ENCODE measurements at places on chromosomes 5 and 9.

DNA sequence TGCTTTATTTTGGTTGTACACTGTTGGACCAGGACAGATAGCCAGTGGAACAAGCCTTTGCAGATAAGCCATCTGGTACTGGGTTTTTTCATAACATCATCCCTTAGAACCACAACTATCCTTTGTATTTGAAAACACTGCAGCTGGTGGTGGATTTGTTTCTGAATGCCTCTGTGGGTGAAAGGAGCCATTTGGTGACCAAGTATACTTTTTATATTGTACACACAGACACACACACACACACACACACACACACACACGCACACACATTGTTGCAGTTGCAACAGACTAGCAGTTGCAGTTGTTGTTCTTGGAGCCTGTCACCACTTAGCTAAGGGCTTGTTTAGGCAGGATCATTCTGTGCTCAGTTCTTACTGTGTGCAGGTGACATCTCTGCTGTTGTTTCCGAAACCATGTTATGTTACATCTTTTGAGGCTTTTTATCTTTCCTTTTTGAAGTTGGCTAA lies 22.9 kb upstream of the CAVIN4 start:
- no peak for DNase-seq

- DNase-seq = peak; percentile 84
Measured at GRCh38 chr5:150599917-150600511, 40.4 kb upstream of the SYNPO start.

GRCh38 chr5:144467792-144468191 lies 297.1 kb downstream of the KCTD16 start:
- no peak for DNase-seq

GRCh38 chr9:78781681-78782080 lies 484.8 kb downstream of the PSAT1 start:
- DNase-seq = no peak

GRCh38 chr5:125043781-125044391 lies 297.4 kb upstream of the ZNF608 start:
- DNase-seq = peak; percentile 34

- no peak for DNase-seq
Measured at GRCh38 chr5:120516805-120517204, 52.7 kb downstream of the PRR16 start.

DNA sequence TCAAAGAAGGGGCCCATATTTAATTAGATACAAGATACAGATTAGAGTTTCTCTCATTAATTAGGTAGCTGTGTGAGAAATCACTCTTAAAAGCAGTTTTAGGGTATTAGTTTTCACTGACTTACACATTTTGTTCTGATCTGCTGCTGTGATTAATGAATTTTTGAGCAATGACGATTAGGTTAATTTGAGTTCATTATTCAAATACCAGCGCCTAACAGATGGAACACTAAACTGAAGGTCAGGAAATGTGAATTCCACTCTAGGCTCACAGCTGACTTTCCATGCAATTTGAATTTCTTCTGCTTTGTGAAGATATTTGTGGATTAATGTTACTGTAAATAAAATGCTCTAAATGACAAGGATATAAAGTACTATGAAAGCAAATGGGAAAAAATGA lies 380.6 kb downstream of the ADGRV1 start:
- no peak for DNase-seq

- no peak for DNase-seq
Measured at GRCh38 chr5:26610577-26610976, 427.8 kb downstream of the CDH9 start.

DNA sequence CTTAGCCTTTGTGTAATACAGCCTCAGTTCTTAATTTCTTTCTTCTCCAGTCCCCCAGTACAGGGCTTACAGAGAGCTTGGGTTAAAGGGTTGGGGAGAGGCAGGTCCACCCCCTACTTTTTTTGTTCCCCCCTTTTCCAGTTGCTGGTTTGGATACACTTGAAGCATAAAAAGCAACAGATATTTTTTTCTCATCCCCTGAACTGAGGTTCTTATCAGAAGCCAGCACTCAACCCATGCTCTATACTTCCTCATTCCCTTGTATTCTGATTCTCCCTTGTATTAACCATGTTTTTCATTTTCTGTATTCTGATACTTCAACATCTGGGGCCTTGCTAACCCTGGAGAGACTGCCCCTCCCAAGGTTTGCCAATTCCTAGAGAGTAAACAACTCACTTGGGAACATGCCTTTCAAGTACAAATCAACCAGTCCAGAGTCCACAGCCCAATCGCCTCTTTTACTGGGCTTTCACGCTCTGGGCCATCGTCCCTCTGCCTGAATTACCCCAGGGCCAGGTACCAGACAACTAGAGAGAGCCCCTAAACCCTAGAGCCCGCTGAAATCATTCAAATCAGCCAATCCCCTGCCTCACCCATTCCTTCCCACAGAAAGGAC lies 333.4 kb upstream of the PUM3 start:
- no peak for DNase-seq

DNA sequence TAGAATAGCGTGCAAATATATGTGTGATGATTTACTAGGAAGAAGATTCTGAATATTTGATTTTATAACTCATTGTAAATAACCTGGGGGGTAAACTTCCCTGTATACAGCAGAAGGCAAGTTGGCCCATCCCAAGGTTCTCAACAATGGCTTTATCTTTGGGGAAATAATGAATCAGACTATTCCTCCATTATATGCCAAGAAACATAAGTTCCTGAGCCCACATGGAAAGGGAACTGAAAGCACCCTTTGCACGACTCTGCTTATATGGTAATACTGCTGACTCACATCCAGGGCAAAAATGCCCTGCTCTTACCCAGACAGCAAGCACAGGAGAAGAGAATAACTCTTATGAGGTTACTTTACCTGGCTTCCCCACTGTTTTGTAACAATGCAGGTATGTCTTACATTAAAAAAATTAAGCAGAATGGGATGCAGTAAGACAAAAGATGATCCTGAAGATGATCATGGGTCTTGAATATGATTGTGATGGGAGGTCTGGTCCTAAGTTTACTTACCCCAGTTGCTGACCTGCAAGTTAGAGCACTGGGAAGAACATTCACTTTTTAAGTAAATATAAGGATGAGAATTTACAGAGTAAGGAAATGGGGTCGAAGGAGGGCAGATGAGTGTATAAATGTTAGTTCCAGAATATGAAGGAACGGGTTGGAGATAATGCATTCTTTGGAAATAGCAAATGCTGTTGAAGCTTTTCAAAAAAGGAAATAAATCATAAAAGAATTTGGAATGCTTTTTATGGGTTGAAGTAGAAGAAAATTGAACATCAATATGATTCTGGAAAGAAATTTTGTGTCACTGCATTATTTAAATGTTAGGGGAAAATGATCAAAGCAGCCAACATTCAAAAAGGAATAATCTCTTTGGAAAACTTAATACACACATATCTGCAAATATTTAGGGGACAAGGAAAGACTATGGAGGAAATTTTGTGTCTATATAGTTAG lies 428.4 kb upstream of the MPDZ start:
- no peak for DNase-seq

GRCh38 chr9:36187414-36187813 lies 3.3 kb upstream of the CLTA start:
- DNase-seq = no peak

- DNase-seq = no peak
Measured at GRCh38 chr9:127973169-127974000, 7.4 kb downstream of the EEIG1 start.

- DNase-seq = no peak
Measured at GRCh38 chr5:178509491-178510057, 80.6 kb downstream of the COL23A1 start.

GRCh38 chr5:56071470-56071869 lies 76.7 kb upstream of the IL6ST start:
- no peak for DNase-seq

- no peak for DNase-seq
Measured at GRCh38 chr5:21918451-21918850, 934.7 kb downstream of the CDH12 start.

GRCh38 chr5:133338504-133339355 lies 273.6 kb downstream of the FSTL4 start:
- DNase-seq = no peak
